ENCODE measurements at places on chromosomes 3 and 15.

- no peak for DNase-seq
These were observed 181.8 kb downstream of the RYR3 start for GRCh38 chr15:33492434-33493052.

DNA sequence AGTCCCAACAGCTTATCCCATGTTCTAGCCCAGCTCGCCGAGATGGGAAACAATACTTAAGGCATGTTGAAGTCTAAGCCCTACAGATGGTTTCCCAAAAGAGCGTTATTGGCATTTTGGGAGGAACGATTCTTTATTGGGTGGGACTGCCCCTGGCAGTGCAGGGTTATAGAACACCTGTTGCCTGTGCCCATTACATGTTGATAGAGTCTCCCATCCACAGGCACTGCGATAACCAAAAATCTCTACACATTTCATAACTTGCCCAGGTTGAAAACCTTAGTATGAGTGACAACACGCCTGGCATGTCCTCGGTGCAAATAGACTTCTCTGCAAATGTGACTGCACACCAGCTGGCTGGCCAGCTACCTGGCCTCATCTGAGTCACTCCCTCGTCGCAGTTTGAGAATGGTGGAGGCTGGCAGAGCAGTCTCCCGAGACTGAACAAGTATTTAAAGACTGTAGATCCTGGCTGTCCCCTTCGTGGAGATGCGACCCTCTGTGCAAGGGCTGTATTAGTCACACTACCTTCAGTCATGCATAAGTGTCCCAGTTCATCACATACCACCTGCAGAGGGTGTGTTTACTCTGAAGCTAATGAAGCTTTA lies 18.7 kb downstream of the ZNF80 start:
- no peak for DNase-seq

GRCh38 chr15:42144841-42145375 lies 11.5 kb downstream of the PLA2G4F start:
- no peak for DNase-seq

- no peak for DNase-seq
These were observed 411.7 kb upstream of the RORA start for GRCh38 chr15:61640756-61641155.

DNA sequence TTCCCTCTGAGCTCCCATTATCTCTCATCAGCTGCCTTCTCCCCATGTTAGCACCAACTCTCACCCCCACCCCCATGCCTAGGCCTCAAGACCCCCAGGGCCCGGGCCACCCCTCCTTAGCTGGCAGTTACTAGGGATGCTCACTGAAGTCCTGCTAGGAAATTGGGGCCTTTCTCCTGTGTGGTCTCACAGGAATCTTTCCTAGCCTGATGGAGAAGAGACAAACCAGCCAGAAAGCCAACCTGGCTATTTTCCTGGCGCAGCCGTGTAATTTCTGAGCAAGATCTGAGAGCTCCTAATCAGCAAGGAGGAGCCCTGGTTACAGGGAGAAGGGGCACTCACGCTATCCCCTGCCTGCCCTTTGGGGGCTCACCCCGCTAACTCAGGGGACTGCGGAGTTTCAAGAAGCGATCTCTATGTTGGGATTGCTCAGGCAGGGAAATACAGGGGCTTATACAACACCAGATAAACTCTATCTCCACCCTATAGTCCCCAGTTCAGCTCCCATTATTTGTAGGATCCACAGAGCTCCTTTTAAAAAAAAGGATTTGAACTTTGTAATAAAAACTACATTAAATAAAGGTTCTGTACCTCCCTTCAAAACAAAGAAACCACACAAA lies 25.2 kb downstream of the NR2F2 start:
- no peak for DNase-seq

- no peak for DNase-seq
These were observed 27.9 kb downstream of the MCTP2 start for GRCh38 chr15:94259121-94259751.

GRCh38 chr3:128496019-128496601 lies 3.1 kb upstream of the GATA2 start:
- DNase-seq: no peak

- no peak for DNase-seq
These were observed 911.4 kb downstream of the EPHA3 start for GRCh38 chr3:90018779-90019178.

GRCh38 chr15:43516801-43517353 lies 531 bp upstream of the MAP1A start:
- DNase-seq: no peak

- DNase-seq: no peak
These were observed 4.1 kb downstream of the XCR1 start for GRCh38 chr3:46022909-46023785.

DNA sequence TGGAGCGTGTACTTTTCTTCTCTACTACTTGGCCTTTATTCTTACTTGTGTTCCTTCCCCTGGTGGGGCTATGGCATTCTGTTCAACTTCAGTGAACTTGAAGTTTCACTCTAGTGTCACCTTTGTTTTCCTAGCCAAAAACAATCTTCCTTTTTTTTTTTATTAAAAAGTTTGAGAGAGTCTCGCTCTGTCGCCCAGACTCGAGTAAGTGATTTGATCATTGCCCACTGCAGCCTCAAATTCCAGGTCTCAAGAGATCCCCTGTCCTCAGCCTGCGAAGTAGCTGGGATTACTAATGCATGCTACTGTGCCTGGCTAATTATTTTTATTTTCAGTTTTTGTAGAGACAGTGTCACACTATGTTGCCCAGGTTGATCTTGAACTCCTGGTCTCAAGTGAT lies 124.8 kb downstream of the SST start:
- no peak for DNase-seq

GRCh38 chr3:175349168-175349567 lies 490.0 kb downstream of the NAALADL2 start:
- no peak for DNase-seq

DNA sequence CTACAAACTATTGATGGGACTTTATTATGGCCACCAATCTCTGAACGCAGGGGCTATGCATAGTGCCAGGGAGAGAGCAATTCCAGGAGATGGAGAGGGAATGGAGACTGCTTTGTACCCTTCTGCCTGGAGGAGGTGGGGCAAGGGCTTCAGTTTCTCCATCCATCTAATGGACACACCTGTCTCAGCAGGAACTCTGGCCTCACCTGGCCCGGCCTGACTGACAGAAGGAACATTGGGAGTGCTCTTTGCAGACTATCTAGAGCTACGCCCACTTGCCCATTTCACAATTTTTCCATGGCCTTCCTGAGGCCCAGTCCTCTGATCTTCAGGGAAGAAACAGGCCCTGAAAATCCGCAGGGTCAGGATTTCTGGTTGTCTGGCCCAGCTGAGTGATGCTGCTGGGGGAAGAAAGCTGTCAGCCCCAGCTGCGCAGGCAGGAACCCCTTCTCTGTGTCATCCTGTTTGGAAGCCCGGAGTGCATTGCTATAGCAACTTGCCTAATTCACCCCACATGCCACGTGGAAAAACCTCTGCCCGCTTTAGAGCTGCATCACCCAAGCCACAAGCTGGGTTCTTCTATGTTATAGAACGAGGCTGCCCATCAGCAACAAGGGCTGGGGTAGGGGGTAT lies 6.4 kb downstream of the ITGA11 start:
- no peak for DNase-seq
